Stimulated activated CD8-positive, alpha-beta memory T cell treated with anti-CD3 and anti-CD28 coated beads, Interleukin-12 subunit alpha, Interleukin-12 subunit beta, amount 100 ng/mL, for 4 hours (primary cell): ENCODE measurements at places on chromosomes 12 and 14.

- peak; percentile 4 for DNase-seq
Observed at GRCh38 chr12:92927055-92927435, 2.0 kb downstream of the EEA1 start.

- no peak for DNase-seq
Observed at GRCh38 chr12:22733756-22734155, 108.8 kb downstream of the ETNK1 start.

- no peak for DNase-seq
Observed at GRCh38 chr14:21987937-21988336, 314.3 kb upstream of the OR4E1 start.

DNA sequence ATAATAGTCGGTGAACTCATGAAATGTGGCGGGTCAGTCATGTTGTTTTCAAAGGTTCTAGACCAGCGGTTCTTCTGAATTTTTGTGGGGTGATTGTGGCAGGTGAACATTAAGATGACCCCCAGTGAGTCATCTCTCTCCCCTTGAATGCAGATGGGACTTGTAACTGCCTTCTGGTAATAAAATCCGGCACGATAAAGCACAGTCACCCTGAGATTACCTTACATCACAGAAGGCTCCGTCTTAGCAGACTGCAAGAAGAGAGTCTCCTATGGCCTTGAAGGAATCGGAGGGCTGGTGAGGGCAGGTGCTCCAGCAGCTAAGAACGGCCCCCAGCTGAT is 189.6 kb downstream of the FOXN3 start:
- no peak for DNase-seq

DNA sequence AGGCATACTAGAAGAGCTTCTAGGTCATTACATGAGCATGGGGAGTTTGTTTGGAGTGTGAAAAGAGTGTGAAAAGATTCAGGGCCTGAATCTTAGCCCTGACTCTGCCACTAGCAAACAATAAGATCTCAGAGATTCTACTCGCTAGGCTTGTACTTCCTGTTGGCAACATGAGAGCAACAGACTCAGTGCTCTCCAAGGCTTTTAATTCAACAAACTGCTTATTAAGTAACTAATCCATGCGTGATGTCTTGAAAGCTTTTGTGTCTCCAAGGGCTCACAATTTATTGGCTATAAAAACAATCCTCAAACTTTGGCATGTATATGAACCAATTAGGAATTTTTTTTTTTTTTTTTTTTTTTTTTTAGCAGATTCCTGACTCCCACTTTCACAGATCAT is 105.1 kb downstream of the STXBP6 start:
- DNase-seq: no peak

- no peak for DNase-seq
Observed at GRCh38 chr14:28745176-28745575, 21.4 kb upstream of the FOXG1 start.

GRCh38 chr14:91883753-91884152 is 16.4 kb upstream of the TC2N start:
- no peak for DNase-seq

DNA sequence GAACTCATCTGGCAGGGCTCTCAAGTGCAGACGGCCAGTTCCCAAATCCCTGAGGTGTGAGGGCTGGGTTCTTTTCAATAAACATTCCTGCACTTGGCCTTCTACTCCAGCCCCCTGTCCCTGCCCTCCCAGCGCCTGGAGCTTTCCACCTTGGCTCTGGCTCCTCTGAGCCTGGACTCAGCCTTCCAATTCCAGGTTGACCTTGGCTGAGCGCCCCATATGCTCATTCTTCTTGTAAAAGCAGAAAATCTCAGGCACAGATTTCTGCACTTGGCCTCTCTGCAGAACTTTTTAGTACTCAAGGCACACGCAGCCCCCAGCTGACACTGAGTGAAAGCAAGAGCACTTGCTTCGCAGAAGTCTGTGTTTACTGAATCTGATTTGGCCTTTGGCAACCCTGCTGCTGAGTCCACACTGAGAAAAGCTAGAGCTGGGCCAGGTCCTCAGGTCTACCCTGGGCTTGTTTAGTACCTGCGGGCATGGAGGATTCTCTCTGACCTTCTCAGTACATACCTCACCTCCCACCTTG is 222.7 kb downstream of the MSRB3 start:
- DNase-seq: no peak

DNA sequence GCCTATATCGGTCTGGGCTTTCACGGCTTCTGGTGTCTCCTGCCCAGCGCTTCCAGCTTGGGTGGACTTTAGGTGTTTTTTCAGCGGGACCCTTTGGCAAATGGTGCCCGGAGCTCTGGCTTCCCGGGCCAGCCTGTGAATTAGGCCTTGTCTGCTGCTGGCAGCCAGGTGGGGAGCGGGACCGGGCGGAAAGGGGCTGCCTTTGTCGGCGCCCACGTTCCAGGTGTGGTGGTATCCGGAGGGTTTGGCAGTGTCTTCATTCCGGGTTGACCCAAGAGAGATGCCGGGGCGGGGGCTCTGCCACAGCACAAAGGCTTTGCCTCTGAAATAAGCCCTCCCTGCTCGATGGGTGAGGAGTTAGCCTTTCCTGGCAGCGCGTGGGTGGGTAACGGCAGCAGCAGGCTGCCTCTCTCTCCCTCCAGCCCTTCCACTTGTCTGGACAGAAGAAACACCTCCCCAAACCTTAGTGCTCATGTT is 9.5 kb downstream of the RFLNA start:
- DNase-seq: no peak

GRCh38 chr12:47821346-47821706 is 1.6 kb upstream of the HDAC7 start:
- DNase-seq: no peak

- no peak for DNase-seq
Observed at GRCh38 chr12:56719056-56719455, 6.0 kb downstream of the NACA start.

- DNase-seq: no peak
Observed at GRCh38 chr12:49626169-49626835, 2.9 kb downstream of the PRPF40B start.

GRCh38 chr14:32332415-32333316 is 3.6 kb downstream of the AKAP6 start:
- no peak for DNase-seq

- DNase-seq: no peak
Observed at GRCh38 chr12:129527506-129527905, 376.3 kb downstream of the TMEM132D start.

GRCh38 chr14:58078068-58078467 is 73.9 kb downstream of the ARMH4 start:
- DNase-seq: no peak

GRCh38 chr14:60647081-60647836 is 2.0 kb downstream of the SIX1 start:
- no peak for DNase-seq

GRCh38 chr12:70267550-70267949 is 24.3 kb downstream of the CNOT2 start:
- DNase-seq: no peak

DNA sequence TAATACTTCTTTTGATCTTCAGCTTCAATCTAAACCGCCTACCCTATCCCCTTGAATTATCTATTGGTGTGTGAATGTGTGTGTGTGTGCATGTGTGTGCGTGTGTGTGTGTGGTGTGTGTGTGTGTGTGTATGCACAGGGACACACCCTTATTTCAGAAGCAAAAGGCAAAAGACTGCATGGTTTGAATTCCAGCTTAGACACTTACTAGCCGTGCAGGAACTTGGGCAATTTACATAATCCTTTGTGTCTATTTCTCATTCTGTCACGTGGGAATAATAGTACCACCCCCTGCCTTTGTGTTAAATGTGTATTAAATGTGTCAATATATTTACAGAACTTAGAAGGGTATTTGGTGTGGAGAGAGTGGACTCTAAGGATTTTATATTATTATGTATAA is 251.7 kb downstream of the TMEM132C start:
- no peak for DNase-seq

GRCh38 chr12:104662203-104662602 is 205.5 kb downstream of the CHST11 start:
- DNase-seq: no peak

- no peak for DNase-seq
Observed at GRCh38 chr12:49941556-49942511, 8.7 kb upstream of the AQP2 start.

- DNase-seq: no peak
Observed at GRCh38 chr14:78933948-78934524, 763.9 kb downstream of the NRXN3 start.

DNA sequence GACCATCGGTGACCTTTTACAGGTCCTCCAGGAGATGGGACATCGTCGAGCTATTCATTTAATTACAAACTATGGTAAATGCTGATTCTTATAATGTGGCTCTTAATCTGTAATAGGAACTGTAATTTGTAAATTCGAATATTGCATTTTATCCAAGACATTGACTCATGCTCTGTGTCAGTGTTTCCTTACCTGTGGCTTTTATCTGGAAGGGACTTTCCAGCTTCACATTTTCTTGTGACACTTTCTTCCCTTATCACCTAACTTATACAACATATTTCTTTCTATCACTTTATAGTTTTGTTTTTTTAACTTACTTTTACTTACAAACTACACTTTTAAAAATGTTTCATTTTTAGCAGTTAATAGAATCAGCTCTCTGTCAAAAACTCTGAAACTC is 14.8 kb downstream of the IRAK3 start:
- DNase-seq: no peak

GRCh38 chr14:101808020-101808641 is 46.6 kb downstream of the PPP2R5C start:
- DNase-seq: no peak

DNA sequence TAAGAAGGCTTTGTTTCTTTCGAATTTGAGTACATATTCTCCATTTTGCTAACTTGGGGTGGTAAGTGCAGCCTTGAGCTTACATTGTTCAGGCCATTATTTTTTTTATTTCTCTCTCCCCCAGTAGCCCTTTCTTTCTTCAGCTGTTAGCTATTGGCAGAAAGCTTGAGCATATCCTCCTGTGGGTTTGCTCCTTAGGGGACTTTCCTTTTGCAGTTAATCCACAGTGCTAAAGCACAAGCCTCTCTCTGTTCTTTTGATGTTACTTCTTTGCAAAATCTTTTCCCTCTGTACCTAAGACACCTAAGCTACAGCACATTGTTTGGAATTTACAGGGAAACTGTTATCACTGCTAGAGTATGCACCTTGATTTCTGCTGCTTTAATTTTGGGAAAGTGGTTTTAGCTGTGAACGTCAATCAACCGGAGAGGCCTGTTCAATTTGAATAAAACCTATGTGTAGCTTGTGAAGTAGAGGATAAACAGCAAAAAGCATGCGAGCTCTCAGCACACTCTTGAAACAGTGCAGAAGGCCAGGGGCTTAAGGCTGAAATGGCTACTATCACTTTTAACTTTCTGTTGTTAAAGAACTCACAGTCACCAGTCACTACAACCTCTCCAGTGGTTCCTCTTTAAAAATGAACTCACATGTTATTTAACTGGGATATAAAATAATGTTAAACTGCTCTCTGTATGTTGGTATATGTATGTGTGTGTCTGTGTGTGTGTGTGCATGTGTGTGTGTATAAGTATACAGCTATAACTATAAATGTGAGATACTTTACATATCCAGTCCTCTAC is 139.2 kb downstream of the PDZRN4 start:
- DNase-seq: no peak

DNA sequence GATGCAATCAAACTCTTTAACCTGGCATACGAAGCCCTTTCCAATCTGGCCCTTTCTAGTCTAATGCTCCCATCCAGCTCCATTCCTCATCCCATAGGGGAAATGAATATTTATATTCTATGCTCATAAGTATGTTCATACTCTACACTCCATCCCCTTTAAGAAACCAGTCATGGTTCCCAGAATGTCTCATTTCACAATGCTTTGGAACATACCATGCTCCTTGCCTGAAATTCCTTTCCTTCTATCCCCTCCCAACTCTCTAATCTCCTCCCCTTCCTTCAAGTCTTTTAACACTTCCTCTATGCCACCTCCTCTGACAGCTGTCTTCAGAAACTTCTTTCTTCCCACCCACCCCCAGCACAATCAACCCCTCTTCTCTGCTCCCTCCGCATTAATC is 207.0 kb upstream of the CAND1 start:
- no peak for DNase-seq

- DNase-seq: no peak
Observed at GRCh38 chr14:35197015-35197414, 74.7 kb downstream of the PRORP start.

DNA sequence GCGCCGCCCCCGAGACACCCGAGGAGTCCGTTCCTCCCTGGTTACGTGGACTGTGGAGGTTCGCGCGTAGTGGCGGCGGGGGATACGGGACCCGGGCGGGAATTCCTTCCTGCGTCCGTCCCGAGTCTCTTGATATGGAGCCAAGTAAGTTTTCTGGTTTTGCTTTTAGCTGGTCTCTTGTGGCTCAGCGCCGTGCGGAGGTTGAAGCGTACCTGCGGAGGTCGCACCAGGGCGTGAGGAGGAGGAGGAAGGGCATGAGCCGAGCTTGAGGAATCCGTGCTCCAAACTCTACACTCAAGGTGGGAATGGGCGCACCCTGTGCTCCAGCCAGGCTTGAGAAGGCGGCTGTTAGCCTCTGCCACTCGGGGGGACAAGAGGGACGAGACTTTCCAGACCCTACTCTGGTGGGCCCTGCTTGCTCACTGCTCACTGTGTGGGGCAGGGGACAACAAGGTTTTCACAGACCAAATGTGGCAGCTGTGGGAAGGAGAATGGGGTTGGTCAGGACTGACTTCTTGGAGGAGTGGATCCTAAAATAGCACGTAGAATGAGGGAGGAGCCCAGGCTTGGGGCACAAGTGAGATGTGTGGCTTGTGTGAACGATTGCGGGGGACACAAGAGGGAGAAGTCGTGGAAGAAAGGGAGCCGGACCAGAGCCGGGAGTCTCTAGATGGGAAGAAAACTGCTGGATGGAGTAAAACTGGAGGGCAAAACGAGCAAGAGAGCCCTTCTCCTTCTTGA is 577 bp downstream of the ATG101 start:
- DNase-seq: no peak

DNA sequence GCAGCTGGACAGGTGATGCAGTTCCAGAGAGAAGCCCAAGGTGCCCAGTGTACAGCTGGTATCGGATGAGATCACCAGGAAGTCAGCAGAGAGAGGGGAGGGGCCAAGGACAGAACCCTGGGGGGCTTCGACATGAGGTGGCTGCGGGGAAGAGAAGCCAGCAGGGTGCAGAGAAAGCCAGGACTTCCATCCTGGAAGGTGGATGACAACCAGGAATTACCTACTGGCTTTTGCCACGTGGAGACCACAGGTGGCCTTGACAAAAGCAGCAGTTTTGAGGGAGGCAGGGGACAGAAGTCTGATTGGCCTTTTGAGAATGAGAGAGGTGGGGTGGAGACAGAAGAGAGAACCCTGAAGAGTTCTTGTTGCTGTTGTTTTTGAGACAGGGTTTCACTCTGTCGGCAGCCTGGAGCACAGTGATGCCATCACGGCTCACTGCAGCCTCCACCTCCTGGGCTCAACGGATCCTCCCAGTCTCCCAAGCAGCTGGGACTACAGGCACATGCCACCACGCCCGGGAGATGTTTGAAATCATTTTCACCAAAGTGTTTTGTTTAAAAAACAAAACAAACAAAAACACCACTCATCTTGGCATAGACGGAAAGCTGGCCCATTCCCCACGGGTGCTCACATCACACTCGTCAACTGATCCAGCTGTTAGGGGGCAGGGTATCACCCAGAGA is 35.2 kb downstream of the CDC42BPB start:
- no peak for DNase-seq
